ENCODE measurements at places on chromosomes 4 and X.

DNA sequence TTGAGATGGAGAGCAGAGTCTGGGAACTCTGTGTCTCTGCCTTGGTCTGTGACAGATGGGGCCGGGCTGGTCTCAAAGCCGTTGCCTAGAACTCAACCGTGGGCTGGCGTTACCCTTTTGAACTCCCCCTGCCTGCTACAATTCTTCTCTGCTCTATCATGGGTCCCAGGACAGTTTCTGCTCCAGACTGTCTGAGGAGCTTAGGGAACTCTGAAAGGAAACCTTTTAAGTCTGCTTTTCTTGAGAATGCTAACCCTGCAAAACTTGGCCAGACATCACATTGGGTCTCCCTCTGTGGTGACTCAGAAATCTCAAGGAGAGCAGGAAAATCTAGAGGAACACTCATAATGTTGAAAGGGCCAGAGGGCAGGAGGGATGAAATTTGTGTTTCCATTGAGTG is 240.6 kb downstream of the CBR4 start:
- ATAC-seq: peak; percentile 38

DNA sequence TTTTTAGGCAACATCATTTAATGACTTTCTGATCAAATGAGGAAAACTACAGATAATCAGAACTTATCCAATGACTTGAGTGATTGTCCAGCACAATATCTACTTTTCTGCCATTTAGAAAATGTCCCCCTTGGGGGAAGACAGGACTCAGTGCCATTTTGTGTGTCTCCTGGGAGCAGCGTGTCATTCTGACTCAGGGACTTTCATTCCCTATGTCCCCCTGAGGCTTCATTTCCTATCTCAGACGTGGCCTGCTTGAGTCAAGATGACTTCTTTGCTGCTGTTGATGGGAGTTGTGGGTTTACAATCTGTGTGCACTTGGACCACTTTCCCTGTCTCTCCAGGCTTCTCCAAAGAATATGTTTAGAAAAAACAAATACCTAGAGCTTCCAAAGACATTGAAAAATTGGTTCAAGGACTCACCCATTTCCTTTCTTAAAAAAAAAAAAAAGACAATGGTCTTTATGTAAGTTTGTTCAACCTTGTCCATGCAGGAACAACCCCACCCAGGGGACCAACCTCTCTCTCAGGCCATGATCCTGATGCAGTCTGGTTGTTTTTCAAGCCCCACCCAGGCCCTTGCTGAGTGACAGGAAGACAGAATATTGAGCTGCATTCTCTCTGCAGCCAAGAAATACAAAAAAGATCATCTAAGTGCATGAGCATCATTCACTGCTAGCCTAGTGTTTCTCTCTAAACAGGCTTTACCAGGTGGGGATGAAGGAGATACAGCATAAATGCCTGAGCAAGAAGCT is 34.3 kb upstream of the TMEM154 start:
- peak; percentile 70 for ATAC-seq

GRCh38 chr4:111502626-111503025 is 642.6 kb upstream of the FAM241A start:
- no peak for ATAC-seq

DNA sequence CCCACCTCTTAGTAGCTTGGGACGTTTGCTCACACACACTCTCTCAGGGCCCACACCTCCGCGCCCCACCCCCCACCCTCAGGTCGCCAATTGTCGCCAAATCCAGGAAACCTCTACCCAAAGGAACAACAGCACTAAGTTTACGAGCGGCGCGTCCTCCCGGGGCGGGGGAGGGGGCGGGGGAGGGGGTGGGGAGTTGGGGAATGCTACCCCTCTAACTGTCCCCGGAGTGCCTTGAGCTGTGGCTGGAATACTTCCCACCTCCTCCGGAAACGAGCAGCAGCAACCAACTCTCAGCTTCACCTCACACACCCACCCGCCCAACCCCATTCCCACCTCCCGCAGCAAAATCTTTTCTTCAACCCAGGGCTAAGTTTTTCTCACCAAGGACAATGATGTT is 135.6 kb upstream of the ZIC3 start:
- ATAC-seq: no peak

Data from esophagus mucosa (tissue), 1 donor.